Neural progenitor cell (in vitro differentiated cells): ENCODE measurements at places on chromosomes 1 and 21.

- no peak for DNase-seq
These were observed 34.5 kb upstream of the BCAR3 start for GRCh38 chr1:93716163-93716562.

DNA sequence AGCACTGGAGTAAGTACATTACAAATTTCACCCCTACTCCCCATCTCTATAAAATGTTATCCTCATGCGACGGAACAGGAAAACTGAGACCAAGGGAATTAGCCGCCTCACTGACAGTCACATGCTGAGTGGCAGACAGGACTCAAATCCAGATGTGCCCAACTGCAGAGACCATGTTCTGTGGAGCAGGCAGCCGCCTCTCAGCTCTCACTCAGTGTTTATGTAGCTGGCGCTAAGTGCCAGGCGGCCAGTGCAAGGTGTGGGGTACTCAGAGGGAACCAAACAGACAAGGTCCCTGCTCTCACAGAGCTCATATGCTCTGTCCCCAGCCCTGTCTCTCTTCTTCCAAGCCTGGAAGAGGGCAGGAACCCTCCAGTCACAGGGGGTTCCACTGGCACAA, 5.1 kb downstream of the CAPZB start:
- no peak for DNase-seq

- no peak for DNase-seq
These were observed 439.3 kb downstream of the USP25 start for GRCh38 chr21:16169102-16169511.

GRCh38 chr1:221782970-221783369, 41.1 kb upstream of the DUSP10 start:
- DNase-seq: no peak

GRCh38 chr21:31176725-31177124, 138.4 kb upstream of the KRTAP19-8 start:
- DNase-seq: no peak

DNA sequence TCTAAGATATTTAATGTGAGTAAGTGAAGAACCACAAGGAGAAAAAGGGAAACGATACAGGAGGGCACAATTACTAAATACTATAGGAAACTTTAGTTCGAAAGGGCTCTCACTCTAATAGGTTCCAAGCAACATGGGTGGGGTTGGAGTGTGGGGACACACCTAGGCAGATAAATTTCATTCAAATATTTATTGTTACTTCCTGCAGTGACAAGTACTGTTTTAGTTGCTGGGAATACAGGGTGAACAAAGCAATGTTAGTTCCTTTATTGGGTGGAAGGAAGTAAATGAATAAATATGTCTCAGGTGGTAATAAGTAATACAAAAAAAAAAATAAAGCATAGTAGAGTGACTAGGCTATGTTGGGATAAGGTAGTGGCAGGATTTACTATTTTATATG, 73.2 kb upstream of the B3GALT2 start:
- DNase-seq: no peak

DNA sequence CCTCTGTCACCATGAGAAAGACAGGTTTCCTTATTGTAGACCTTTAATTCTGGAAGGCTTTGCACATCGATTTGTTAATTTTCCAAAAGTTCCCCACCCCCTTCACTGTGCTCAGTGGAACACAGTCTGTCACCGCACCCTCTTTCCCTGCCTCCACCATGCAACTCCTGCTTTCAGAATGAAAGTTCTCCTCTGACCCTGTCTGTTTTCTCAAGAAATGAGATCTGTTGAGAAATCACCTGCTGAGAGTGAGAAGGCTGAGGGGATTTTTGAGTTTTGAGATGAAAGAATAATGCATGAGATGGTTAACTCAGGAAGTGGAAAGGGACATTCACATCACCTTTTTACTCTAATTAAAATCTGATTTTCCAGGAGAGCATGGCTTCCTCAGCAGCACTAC, 99.6 kb downstream of the CYYR1 start:
- no peak for DNase-seq

DNA sequence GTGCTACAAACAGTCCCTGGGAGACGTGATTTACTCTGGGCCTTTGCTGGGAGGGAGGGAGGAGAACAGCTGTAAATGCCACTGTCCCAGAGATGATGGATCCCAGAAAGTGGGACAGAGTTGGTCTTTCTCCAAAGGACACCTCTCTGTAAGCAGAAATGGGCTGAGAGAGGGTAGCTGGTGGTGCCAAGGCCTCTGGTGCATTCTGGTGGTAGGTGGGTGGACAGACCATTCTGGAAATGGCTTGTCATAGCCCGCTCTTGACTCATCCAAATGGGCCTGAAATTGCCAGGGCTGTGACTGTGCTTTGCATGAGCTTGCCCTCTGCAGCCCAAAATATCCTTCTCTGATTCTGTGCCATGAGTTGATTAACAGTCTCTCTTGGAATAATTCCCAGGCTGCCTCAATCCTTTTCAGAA, 36.1 kb downstream of the CCDC185 start:
- no peak for DNase-seq

- DNase-seq: peak; percentile 50
These were observed 734 bp downstream of the CDK18 start for GRCh38 chr1:205505076-205505729.

DNA sequence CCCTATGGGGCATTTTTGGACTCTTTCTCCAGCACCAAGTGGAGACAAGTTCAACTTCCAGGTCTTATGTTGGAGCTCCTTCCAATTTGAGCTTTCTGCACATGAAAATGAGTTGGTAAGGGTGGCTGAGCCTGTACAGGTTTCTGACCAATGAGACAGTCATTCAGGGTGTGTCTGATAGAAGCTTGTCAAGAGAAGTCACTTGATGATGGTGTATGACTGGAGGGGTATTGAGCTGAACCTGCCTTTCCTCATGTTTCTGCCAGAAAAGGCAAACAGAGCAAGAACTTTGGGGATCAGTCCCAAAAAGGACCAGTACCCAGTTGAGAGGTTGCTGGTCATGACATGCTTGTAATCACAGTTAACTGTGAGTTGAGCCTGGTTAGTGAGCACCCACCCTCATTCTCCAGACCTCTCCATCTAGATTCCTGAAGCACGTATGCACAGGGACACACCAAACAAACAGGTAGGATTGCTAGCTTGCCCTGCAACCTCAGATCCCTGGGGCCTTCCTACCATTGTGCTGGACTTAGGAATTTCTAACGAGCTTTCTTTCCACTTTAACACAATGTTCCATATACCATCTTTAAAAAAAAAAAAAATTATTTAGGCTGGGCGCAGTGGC, 26.6 kb downstream of the FAM89A start:
- no peak for DNase-seq

DNA sequence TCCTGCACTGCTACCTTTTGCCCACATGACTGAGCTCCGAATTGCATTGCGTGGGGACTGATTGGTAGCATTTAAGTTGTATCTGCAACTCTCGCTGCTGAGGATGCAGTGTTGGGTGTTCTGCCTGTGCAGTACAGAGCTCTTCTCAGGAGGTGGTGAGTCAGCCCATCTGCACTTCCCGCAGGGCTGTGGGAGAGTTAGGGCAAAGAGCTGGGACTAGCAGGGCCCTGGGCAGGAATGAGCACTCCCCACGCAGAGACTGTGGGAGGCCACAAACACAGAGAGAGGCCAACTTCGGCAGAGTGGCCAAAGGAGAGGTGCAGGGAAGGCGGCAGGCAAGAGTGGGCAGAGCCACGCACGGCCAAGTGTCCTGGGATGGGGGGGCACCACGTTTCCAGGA, 244.7 kb downstream of the SIPA1L2 start:
- no peak for DNase-seq

DNA sequence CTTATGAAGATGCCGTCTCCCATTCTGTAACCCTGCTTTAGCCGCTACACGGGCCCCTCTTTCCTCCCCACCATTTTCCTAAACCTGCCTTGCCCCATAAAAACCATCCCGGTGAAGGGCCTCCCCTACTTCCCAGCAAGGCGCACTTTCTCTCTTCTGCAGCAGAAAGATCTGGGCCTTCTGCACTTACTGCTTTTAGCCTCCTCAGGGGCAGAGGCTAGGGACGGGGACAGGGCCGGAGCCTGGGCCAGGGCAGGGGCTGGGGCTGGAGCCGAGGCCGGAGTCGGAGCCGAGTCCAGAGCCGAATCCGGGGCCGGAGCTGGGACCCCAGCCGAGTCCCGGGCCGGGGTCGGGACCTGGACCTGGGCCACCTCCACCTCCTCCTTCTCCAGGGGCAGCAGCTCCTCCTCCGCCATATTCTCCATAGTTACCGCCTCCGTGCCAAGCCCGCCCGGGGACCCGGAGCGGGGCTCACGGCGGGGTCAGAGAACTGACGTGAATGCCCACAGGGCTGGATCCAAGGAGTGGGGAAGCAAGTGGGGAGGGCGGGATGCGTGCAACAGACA, 382 bp downstream of the TRMT1L start:
- no peak for DNase-seq

DNA sequence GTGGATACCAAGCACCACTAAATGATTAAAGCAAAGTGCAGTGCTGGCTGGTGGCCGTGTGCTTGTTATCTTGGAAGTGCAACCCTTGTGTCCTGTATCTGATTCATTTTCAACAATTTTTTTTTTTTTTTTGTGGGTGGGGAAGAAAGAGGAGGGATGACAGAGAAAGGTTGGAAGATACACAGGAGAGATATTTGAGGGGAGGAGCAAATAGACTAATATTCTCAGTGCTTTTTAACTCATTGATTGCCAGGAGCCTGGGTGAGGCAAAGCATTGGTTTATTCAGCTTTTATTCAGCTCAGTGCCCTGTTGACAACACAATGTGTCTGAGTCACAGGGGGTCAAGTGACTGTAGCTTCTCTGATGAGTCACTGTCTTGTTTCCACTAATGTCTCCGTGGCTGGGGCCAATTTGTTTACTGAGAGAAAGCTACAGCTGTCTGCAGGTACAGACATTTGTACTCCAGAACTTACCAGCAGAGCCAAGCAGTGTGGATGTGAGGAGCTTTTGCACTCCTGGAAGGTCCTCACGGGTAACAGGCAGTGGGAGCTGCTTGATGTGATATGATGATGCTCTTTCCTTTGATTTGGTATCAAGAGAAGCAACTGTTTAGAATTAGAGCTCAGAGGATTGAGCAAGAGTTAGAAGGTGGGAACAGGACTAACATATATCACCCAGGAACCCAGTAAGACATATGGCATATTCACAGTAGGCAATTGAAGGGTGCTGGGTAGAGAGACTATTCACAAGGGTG, 23.6 kb upstream of the DNM3 start:
- peak; percentile 38 for DNase-seq

DNA sequence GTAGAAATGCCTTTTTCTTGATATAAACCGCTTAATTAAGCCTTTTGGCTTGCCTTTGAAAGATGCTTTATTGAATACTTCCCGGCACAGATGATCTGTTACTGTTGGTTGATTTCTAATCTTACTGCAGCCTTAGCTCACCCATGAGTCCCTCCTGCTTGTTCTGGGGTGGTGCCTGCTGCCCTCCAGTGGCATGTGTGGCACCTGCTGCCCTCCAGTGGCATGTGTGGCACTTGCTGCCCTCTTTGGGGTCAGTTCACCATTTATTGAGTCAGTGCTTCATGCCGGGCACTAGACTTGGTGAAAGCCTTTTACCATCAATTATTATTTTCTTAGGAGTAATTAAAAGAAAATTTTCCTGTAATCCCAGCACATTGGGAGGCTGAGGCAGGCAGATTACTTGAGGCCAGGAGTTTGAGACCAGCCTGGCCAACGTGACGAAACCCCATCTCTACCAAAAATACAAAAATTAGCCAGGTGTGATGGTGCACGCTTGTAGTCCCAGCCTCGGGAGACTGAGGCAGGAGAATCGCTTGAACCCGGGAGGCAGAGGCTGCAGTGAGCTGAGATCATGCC, 54.3 kb downstream of the ADARB1 start:
- peak; percentile 81 for DNase-seq

DNA sequence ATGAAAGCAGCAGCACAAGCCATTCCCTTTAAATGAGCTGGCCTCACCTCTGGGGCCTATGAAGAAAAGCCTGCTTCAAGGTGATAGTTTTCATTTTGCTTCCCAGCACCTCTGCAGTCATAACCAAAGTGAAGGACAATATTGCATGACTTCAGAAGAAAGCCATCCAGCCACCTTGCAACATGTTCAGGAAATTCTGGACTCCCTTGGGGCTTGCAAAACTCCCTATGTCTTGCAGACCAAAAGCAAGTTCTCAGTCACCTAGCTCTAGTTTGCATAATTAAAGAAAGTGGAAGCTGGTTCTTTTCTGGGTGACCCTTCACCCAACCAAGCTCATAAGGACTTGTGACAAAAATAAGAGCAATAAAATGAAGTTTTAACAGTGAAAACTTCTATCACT, 87.6 kb downstream of the GFI1 start:
- no peak for DNase-seq

DNA sequence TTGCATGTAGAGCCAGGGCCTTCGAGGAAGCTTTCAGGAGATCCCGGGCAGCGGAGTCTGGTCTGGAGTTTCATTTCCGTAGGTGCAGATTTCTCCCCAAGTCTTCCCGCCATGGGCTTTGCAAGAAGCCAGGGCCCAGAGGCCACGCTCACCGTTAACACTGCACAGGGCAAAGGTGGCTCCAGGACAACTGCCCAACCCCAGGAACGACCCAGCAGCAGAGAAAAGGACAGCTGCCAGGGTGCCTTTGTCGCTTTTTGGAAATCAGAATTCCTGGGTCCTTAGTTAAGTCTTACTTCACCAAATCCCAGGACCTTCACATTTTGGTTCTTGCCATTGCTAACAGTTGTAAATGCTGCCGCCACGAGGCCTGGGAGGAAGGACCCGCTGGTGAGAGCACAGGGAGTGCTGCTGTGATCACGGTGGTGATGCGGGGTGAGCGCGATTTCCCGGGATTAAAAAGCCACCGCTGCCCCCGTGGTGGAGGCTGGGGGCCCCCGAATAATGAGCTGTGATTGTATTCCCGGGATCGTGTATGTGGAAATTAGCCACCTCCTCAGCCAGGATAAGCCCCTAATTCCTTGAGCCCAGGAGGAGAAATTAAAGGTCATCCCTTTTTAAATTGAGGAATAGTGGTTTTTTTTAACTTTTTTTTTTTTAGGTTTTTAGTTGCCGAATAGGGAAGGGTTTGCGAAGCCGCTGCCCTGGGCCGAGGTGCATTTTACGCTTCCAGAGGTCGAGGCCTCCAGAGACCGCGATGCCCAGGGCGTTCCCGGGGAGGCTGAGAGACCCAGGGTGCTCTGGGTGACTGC, 8.2 kb downstream of the SIM2 start:
- DNase-seq: peak; percentile 77

- DNase-seq: no peak
These were observed 120.6 kb downstream of the PTBP2 start for GRCh38 chr1:96842215-96842614.

DNA sequence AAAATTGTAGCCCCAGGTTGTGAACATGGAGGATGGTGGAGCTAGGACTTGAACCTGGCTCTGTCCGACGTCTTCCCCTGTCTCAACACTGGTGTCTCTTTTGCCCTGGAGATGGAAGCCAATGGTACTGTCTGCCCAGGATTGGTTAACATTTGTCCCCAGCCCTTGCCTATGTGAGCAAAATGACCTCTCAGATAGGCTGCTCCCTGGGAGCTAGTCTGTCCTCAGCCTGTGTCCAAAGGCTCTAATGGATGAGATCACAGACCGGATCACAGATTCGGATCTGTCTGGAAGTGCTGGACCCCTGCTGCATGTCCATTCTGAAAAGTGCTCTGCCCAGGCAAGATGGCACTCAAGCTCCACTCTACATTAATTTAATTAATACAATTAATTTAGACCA, 394.4 kb upstream of the VAMP3 start:
- no peak for DNase-seq

GRCh38 chr1:41380979-41381691, 19.9 kb downstream of the FOXO6 start:
- DNase-seq: peak; percentile 57
